Liver (tissue), 10 donors: ENCODE measurements at places on chromosomes 1 and 21.

DNA sequence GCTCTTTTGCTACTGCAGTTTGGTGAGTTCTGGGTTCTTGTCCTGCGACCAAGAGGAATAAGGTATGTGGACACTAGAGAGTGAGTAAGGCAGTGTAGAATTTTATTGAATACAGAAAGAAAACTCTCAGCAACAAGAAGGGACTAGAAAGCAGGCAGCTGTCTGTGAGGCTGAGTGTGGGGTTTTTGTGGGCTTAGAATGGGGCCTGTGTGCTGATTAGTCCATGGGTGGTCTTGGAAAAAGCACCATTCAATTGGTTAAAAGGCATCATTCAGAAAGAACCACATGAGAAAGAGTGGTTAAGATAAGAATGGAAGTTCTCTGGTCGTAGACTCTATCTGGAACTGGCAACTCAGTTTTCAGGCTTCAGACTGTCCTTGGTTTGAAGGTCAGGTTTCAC, 298.8 kb downstream of the TGFB2 start:
- no peak for DNase-seq
- no peaks in the 10 kb centered on the region for H3K4me1 ChIP-seq
- no peaks in the 10 kb centered on the region for H3K36me3 ChIP-seq
- H3K27me3 ChIP-seq = no peaks in the 10 kb centered on the region

DNA sequence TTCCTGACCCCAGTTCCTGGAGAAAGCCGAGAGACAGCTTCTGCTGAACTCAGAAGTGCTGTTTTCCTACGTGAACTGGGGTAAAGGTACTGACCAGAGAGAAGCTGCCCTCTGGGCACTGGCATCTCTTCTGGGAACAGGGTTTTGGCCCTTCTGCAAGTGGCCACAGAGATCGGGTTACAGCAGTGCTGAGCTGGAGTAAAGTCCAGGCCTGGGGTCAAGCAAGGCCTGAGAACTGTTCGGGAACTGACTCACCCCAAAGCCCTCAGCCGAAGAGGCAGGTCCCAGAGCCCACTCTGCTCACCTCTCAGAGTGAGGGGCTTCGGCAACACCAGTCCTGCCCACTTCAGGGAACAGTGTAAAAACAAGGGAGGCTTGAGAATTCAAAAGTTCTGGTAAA, 177.2 kb upstream of the RUNX1 start:
- peak overlapping the region; percentile 56 for H3K27ac ChIP-seq
- peaks cover 7% of the 10 kb centered on the region for H3K4me1 ChIP-seq
- H3K4me3 ChIP-seq = no peak overlapping the region
- H3K27me3 ChIP-seq = no peaks in the 10 kb centered on the region
- DNase-seq = no peak

GRCh38 chr1:113660088-113660487, 99.2 kb downstream of the PHTF1 start:
- H3K36me3 ChIP-seq = peaks cover 5% of the 10 kb centered on the region
- DNase-seq = no peak
- H3K27ac ChIP-seq = no peak overlapping the region
- H3K27me3 ChIP-seq = no peaks in the 10 kb centered on the region
- H3K4me3 ChIP-seq = no peak overlapping the region
- no peaks in the 10 kb centered on the region for H3K4me1 ChIP-seq

- DNase-seq = no peak
- no peaks in the 10 kb centered on the region for H3K36me3 ChIP-seq
- no peaks in the 10 kb centered on the region for H3K4me1 ChIP-seq
- no peaks in the 10 kb centered on the region for H3K27me3 ChIP-seq
These were observed 253.1 kb upstream of the IRF2BP2 start for GRCh38 chr1:234862944-234863515.

DNA sequence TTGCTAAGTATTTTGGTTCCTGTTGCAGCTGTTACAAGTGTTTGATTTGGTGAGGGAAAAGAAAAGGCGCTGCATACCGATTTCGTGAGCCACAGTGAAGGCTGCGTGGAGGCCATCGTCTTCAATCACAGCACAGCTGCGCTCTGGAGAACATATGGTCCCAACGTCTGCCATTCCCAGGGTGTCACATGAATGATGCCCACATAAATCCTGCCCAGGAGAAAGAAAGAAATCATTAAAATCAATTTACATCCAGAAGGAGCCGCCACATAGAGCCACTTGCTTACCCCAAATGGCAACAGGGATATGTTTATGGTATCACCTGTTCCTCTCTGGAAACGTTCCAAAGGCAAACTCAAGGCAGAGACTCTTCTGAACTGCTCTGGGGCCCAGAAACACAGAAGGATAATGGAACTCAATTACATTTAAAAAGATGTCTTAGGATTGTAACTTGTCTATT, 12.2 kb downstream of the ADAMTS5 start:
- DNase-seq = no peak
- H3K4me1 ChIP-seq = no peaks in the 10 kb centered on the region
- H3K36me3 ChIP-seq = no peaks in the 10 kb centered on the region
- H3K27ac ChIP-seq = no peak overlapping the region
- no peaks in the 10 kb centered on the region for H3K27me3 ChIP-seq

GRCh38 chr1:60017508-60018205, 55.9 kb downstream of the C1orf87 start:
- no peaks in the 10 kb centered on the region for H3K4me1 ChIP-seq
- no peaks in the 10 kb centered on the region for H3K27me3 ChIP-seq

DNA sequence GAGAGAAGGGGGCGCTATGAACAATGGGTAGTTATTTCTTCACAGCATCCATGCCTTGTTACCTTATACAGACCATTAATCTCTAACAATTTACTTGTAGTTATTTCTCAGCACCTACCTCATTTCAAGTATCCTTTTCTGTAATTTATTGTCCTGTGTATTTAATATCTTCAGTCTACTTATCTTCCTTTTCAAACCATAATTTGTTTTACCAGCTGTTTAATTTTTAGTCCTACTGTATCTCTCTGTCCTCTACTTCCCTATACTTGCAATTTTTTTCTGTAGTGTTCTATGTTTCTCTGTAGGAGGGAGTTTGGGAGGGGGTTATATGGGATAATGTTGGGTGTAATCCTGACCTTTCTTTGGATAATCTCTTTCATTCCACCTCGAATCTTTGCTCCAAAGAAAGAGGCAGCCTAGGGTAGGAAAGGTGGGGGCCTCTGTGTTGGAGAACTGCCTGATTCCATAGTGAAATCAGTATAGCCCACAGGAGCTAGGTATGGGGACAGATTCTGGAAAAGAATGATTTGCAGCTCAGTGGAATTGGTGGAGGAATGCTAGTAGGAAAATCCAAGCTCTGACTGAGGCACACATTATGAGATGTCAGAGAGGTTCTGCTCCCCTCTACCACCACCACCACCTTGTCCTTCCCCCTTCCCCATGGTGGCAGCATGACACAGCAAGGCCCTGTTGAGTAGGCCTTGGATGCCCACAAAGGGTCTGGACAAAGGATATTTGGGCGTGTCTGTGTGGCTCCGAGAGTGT, 642 bp downstream of the MLLT11 start:
- H3K4me3 ChIP-seq = peak overlapping the region; percentile 68
- DNase-seq = no peak
- peaks cover 41% of the 10 kb centered on the region for H3K4me1 ChIP-seq
- H3K27ac ChIP-seq = peak overlapping the region; percentile 94
- H3K27me3 ChIP-seq = no peaks in the 10 kb centered on the region

DNA sequence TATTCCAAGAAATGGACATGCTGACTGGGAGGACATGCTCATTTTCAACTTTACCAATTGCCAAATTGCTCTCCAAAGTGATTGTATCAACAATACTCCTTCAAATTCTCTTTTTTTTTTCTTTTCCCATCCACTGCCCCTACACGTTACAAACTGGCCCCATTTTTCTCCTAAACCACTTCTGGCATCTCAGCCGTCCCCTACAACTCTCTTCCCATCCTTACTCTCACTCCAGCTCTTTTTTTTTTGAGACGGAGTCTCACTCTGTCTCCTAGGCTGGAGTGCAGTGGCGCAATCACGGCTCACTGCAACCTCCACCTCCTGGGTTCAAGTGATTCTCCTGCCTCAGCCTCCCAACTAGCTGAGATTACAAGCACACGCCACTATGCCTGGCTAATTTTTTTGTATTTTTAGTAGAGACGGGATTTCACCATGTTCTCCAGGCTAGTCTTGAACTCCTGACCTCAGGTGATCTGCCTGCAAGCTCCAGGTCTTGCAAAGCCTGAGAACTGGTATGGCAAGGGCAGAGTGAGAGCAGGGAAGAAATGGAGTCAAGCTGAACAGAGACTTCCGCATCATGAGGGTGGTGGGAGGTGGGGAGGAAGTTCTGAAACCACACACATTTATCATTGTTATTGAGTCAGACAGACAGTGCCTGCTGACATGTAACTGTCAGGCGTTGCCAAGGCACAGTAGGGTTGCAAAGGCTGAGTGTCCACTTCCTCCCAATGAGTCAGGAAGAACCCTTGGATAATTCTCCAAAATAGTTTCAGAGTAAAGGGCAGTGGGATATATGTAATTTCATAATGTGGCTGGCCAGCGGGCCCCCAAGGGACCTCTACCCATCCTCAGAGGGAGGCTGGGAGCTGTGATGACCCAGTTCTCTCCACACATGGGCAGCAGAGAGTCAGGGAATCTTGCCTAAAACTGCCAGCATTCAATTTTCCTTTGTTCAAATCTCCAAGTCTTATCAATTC, 17.4 kb downstream of the CELA3A start:
- no peaks in the 10 kb centered on the region for H3K4me1 ChIP-seq
- H3K27ac ChIP-seq = peak overlapping the region; percentile 41
- H3K27me3 ChIP-seq = no peaks in the 10 kb centered on the region
- H3K36me3 ChIP-seq = no peaks in the 10 kb centered on the region
- no peak overlapping the region for H3K4me3 ChIP-seq

- H3K36me3 ChIP-seq = peaks cover 6% of the 10 kb centered on the region
- H3K27me3 ChIP-seq = no peaks in the 10 kb centered on the region
- H3K27ac ChIP-seq = no peak overlapping the region
- H3K4me1 ChIP-seq = no peaks in the 10 kb centered on the region
These were observed 86.0 kb upstream of the GNG4 start for GRCh38 chr1:235735621-235736020.

GRCh38 chr1:228804640-228805413, 69.5 kb downstream of the RHOU start:
- H3K27me3 ChIP-seq = no peaks in the 10 kb centered on the region
- H3K27ac ChIP-seq = no peak overlapping the region
- peaks cover 20% of the 10 kb centered on the region for H3K4me1 ChIP-seq
- H3K36me3 ChIP-seq = no peaks in the 10 kb centered on the region
- DNase-seq = no peak

- DNase-seq = no peak
- no peaks in the 10 kb centered on the region for H3K27me3 ChIP-seq
- H3K36me3 ChIP-seq = no peaks in the 10 kb centered on the region
- H3K27ac ChIP-seq = no peak overlapping the region
- no peaks in the 10 kb centered on the region for H3K4me1 ChIP-seq
These were observed 197.5 kb downstream of the ZNF326 start for GRCh38 chr1:90192408-90192807.

DNA sequence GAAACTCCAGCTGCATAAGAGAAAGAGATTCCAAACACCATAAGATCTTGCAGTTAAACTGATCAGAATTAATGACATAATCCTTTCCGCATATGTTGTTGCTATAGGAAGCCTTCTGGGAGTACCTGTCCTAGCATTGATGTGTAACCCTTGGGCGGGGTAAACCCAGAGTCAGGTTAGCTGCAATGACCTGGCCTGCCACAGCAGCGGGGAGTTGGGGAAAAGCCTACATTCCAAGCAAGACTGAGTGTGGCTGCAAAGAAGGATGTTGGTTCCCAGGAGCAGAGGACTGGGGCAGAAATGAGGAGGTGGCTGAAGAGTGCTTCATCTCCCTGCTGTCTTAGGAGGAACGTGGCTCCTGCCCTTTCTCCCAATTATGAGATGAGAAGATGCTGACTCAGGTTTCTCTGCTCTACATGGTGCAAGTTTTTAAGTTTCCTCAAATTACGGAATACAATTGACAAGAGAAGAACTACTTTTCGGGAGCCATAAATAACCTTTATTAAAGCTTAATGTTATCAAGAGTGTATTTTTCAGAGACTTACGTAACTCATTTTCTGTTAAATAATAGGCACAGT, 142.1 kb downstream of the RYR2 start:
- H3K27ac ChIP-seq = no peak overlapping the region
- no peaks in the 10 kb centered on the region for H3K4me1 ChIP-seq
- no peaks in the 10 kb centered on the region for H3K36me3 ChIP-seq
- DNase-seq = no peak
- no peak overlapping the region for H3K4me3 ChIP-seq

DNA sequence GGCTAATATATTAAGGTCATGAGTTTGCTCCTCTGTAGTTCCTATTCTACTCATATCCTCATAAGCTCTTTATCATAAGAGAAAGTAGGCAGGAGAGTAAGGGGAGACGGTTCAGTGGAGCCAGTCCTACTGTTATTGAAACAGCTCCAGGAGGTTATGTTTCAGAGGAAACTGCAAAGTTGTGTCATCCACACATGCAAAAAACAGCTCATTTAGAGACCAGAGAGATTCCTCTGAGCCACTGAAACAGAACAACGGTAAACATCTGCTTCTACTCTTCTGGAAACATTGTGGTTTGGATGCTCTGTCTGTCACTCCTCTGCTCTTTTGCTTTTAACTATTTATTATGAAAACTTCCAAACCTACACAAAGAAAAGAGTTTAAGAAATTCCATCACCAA, 66.3 kb upstream of the PPP2R5A start:
- H3K36me3 ChIP-seq = no peaks in the 10 kb centered on the region
- no peaks in the 10 kb centered on the region for H3K27me3 ChIP-seq
- no peaks in the 10 kb centered on the region for H3K4me1 ChIP-seq
- no peak for DNase-seq
- no peak overlapping the region for H3K27ac ChIP-seq

GRCh38 chr1:184859381-184860105, 104.9 kb upstream of the EDEM3 start:
- DNase-seq = no peak
- no peaks in the 10 kb centered on the region for H3K4me1 ChIP-seq
- H3K27ac ChIP-seq = no peak overlapping the region
- H3K36me3 ChIP-seq = no peaks in the 10 kb centered on the region
- H3K4me3 ChIP-seq = no peak overlapping the region
- H3K27me3 ChIP-seq = no peaks in the 10 kb centered on the region

GRCh38 chr1:180182643-180183311, 28.1 kb downstream of the QSOX1 start:
- no peak for DNase-seq
- H3K36me3 ChIP-seq = no peaks in the 10 kb centered on the region
- no peak overlapping the region for H3K4me3 ChIP-seq
- H3K27ac ChIP-seq = no peak overlapping the region
- no peaks in the 10 kb centered on the region for H3K4me1 ChIP-seq
- H3K27me3 ChIP-seq = no peaks in the 10 kb centered on the region

GRCh38 chr1:58922302-58923089, 138.6 kb upstream of the JUN start:
- no peaks in the 10 kb centered on the region for H3K27me3 ChIP-seq
- no peaks in the 10 kb centered on the region for H3K36me3 ChIP-seq
- no peak overlapping the region for H3K27ac ChIP-seq

GRCh38 chr1:2180297-2181245, 14.0 kb downstream of the FAAP20 start:
- no peak for DNase-seq
- no peaks in the 10 kb centered on the region for H3K4me1 ChIP-seq
- no peak overlapping the region for H3K27ac ChIP-seq
- H3K36me3 ChIP-seq = peaks cover 3% of the 10 kb centered on the region
- H3K27me3 ChIP-seq = no peaks in the 10 kb centered on the region
